Left cardiac atrium (tissue), 4 donors: ENCODE measurements at places on chromosomes 4 and X.

DNA sequence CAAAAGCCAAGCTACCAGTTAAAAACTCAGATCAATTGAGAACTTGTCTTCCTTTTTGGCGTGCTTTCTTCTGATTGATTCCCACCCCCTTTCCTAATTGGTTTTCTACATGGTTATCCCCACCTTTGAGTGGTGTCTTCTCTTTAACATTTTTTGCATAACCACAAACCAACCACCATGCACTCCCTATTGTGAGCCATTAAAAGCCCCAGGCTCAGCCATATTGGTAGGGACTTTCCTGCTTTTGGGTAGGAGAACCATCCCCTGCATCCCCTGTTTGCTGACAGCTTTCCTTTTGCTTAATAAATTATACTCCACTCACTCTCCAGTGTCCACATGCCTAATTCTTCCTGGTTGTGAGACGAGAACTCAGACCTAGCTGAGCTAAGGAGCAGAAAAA is 1651.4 kb upstream of the IGFBP7 start:
- no peak for DNase-seq

GRCh38 chr4:13174001-13174400 is 310.1 kb downstream of the RAB28 start:
- DNase-seq: peak; percentile 59

DNA sequence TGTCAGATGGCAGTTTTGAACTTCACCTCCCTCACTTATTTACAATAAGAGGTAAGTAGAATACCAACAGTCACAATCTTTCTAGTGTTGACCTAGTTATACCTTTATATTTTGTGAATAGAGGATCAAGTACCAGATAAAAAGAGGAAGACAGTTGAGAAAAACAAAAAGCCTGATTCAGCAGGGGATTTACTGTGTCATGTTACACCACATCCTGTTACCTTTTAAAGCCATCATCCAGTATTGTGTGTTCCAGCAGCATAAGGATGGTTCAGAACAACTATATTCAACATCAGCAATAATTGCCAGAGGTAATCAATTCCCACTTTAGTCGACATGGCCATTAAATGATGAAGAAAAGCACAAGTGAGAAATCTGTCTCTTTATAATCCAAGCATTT is 21.3 kb upstream of the CXCL6 start:
- no peak for DNase-seq

DNA sequence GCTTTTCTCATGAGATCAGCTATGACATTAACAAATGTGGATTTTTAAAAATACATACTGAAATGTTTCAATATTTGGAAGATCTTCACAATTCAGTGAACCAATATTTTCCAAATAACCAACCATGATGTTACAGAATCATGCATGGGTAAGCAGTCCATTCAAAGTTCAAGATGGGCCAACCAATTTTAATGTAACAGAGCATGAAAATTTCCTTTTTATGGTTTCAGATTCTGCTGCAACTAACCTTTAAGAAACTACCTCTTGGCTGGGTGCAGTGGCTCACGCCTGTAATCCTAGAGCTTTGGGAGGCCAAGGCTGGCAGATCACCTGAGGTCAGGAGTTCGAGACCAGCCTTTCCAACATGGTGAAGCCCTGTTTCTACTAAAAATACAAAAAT is 107.7 kb downstream of the RBM47 start:
- DNase-seq: no peak

- DNase-seq: no peak
Observed at GRCh38 chr4:15907430-15907829, 31.1 kb downstream of the FGFBP1 start.

- no peak for DNase-seq
Observed at GRCh38 chr4:165058666-165059065, 5.0 kb downstream of the TRIM75 start.

DNA sequence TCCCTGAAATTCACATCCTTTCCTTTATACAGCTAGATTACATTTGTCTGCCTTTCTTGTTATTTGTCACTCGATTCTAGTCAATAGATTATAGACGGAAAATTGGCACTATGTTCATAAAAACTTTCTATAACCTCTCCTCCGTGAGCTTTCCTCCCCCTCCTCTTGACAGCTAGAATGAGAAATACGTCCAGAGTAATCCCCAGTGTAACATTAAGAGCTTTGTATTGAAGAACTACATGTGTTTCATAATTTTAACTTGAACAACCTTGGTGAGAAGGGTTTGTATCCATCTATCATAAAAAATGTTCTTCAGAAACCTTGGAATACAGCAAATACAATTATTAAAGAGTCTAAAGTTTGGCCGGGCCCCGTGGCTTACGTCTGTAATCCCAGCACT is 1707.4 kb downstream of the PCDH7 start:
- DNase-seq: no peak

DNA sequence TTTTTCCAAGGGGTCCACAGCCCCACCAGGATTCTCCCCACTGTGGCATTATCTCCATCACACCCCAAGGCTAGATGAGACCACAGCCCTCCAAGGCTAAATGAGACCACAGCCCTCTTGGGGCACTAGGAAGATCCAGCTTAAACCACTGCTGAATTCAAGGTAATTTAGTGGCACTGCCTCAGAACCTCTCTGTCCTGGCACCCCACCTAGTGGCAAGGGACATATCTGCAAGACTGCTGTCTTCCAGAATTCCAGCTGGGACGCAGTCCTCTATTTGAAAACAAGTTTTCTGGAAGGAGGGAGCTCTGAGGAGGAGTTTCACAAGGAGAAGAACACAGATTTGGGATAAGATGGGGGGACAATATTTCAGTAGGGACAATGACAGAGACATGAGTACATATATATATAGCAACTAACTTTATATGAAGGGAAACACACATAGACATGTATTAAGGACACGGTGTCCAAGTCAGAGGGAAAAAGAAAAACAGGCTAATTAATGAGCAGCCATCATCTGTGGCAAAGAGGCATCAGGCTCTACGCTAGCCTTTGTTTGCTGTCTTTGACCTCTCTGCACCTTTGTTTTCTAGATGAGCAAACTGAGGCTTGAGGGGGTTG is 9.3 kb downstream of the CETN2 start:
- no peak for DNase-seq

- DNase-seq: no peak
Observed at GRCh38 chrX:135099493-135099783, 20.9 kb downstream of the ETDB start.

DNA sequence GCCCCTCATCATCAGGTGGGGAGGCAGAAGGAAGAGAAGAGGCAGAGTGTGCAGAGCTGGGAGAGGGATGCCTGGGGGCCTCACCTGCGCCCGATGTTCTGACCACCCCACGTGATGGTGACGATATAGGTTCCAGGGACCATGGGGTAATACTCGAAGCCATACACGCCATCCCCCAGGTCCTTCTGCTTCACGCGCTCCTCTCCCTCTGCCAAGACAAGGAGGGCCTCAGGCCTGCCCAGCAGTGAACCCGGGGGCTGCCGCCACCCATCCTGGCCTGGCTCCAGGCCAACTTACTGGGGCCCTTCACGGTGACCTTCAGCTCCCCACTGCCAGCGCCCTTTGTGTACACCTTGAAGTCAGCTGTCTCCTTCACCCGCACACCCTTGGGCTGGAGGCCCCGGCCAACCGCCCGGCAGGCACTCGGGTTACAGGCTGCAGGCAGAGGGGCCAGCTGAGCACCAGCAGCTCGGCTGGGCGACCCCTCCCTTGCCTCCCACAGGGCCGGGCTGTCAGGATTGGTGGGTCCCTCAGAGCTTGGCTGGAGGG is 9.3 kb downstream of the FLNA start:
- no peak for DNase-seq

- DNase-seq: no peak
Observed at GRCh38 chr4:76059750-76060149, 14.8 kb upstream of the ART3 start.

GRCh38 chr4:19776929-19777328 is 474.8 kb upstream of the SLIT2 start:
- DNase-seq: no peak

- no peak for DNase-seq
Observed at GRCh38 chr4:40850496-40850895, 100.7 kb downstream of the NSUN7 start.

DNA sequence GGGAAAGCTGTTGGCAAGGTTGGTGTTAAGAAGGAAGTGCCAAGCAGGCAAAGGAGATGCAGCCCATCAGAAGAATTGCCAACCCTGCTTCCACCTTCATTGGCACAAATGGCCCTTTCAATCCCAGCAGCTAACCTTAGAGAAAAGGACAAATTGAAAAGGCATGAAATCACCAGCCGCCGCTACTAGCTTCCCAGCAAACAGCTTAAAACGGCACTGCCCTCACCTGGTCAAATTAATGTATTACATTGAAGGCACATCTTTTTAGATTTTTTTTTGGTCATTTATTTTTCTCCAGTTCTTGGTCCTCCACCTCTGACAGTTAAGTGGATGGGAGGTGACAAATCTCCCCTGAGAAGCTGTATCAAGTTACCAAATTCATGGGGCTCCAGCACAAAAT is 51.0 kb upstream of the NHSL2 start:
- no peak for DNase-seq

DNA sequence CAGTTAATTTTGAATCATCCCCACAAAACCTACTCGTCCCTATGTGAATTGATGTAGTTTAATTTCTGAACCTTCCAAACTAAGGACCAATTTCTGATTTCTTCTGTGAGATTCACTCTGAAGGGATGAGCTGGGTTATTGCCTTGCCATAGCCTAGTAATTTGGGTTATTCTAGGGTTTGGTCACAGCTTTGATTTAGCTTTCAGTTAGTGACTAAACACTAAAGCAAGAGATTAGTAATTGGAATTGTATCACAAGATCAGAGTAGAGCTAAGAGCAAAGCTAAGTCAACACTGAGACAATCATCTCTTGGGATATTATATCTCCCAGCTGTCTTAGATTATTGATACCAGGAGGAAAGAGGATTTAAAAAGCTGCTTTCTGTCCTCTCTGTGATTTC is 588.0 kb downstream of the CCSER1 start:
- no peak for DNase-seq

- DNase-seq: no peak
Observed at GRCh38 chrX:45852884-45853283, 652.2 kb upstream of the DIPK2B start.

DNA sequence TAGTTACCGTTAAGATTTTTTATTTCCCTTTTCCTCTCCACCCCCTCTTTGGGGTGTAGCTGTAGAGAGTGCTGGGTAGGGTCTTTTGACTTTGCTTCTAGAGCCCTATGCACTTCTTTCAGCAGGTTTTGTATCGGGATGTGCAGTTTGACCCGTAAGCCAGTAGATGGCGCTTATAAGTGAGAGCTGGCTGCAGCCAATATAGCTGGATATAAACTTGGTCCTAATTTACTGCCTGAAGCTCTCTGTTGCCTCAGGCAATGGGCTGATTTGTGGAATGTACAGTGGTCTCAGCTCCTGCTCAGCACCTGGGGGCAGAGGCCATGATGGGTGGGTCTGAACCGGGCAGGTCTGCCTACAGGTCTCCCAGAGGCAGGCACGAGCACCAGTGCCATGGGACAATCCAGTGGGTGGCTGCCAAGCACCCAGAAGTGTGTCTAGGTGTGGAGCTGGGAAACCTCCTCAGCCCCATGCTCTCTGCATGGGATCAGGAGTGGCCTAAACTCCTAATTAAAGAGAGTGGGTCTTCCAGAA is 146.5 kb downstream of the SPANXN1 start:
- DNase-seq: no peak

GRCh38 chr4:2511645-2512131 is 24.8 kb upstream of the FAM193A start:
- DNase-seq: no peak

DNA sequence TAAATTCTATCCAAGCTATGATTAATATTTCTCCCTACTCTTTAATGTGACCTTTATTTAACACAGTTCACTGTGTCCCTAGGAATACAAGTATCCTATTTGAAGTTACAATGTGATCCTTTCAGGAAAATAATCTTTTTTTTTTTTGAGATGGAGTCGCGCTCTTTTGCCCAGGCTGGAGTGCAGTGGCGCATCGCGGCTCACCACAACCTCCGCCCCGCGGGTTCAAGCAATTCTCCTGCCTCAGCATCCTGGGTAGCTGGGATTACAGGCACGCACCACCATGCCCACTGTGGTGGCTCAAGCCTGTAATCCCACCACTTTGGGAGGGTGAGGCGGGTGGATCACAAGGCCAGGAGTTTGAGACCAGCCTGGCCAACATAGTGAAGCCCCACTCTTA is 21.9 kb downstream of the TBCK start:
- DNase-seq: no peak

DNA sequence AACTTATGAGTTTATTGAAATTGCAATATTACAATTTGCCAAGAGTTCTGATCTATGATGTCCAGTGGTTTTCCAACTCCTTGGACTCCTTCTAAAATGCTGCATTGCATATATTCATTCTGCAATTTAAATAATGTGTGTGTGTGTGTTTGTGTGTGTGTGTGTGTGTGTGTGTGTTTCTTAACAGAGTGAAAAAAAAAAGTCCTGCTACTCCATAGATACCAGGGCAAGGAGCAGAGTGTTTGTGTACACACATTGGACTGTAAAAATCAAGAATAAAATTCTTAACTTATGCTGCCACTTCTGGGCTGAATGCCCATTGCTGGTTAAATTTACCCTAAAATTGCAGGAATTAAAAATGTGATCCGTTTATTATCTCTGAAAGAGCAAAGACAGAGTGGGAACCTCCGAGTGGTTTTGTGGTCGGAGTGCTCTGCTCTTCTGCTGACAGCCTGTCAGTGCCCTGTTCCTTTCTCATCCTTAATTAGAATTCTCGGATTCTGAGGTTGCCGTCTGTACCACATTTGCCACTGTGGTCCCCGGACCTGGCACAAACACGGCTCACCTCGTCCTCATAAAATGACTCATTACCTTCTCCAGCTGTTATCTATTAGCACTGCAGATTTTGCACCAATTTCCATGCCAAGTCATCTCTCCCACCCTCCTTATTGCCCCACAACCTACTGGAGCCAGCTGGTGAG is 355.5 kb downstream of the KCNIP4 start:
- no peak for DNase-seq

DNA sequence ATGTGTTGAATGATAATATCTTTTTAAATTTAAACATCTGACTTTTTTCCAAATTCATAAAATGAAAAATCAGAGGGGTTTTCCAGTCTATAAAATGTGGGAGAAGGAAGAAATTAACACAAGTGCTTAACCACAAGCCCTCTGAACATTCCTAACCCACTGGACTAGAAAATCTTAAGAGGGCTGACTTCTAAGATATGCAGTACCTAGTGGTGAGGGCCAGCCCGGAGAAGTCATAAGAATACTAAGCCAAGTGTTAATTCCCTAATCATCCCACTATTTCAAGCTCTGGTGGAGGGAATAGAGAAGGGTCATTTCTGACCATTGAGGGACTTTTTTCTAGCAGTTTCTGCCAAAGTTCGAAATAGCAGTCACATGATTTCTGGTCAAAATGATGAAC is 86.9 kb upstream of the NEIL3 start:
- no peak for DNase-seq
